ENCODE measurements at places on chromosomes 13 and 19.
A peak's percentile ranks its signal among the peaks of the same experiment; 100 is the strongest.

DNA sequence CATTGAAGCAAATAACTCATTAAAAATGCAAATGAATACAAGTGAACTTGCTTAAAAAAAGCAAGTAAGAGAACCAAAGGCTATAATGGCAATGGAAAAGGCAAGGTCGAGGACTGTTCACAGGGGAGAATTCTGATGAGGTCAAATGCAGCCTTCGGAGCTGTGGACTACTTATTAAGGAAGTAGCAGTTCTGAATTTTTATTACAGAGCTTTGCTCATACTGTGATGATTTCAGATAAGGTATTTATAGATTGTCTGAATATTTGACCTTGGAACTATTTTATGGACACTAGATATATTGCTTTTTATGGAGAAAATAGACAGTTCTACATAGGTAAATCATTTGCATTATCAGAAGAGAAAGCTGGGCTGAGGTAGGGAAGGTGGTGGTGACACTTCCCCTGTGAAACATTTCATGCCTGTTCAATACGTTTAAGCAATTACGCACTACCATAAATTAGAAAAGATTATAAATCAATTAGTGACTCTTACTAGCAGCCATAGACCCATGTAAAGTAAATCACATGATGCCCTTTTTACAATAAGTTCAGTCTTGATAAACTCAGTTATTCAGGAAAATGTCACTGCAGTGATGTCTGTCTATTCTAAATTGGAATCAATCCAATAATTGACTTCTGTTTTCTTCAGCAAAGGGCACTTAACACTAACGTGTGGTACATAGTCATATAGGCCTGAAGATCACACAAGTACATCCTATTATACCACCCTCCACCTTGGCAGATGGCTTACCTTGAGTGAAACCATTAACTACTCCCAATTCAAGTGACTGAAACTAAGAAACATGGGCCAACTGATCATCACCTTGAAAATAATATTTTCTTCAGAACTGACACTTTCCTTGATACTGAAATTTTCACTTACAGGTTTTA, 260.0 kb downstream of the KLF12 start:
- no peak for DNase-seq

DNA sequence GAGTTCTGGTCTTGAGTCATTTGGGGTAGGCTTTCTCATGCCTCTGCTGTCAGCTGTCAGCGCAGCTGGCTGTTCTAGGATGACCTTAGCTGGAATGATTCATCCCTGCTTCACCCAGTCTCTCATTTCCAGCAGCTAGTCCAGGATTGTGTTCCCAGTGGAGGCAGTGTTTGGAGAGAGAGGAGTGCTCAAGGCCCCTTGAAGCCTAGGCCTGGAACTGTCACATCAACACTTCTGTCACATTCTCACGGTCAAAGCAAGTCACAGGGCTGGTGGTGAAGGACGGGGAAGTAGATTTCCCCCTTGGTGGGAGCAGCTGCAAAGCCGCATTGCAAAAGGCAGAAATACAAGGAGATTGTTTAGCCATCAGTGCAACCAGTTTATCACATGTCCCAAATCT, 15.2 kb downstream of the TPT1 start:
- peak; percentile 85 for DNase-seq

DNA sequence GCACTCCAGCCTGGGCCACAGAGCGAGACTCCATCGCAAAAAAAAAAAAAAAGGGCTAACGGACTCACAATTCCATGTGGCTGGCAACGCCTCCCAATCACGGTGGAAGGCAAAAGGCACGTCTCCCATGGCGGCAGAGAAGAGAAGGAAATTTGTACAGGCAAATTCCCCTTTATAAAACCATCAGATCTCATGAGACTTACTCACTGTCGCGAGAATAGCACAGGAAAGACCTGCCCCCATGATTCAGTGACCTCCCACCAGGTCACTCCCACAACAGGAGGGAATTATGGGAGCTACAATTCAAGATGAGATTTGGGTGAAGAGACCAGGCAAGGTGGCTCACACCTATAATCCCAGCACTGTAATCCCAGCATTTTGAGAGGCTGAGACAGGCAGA, 18.7 kb upstream of the NMRK2 start:
- no peak for DNase-seq

DNA sequence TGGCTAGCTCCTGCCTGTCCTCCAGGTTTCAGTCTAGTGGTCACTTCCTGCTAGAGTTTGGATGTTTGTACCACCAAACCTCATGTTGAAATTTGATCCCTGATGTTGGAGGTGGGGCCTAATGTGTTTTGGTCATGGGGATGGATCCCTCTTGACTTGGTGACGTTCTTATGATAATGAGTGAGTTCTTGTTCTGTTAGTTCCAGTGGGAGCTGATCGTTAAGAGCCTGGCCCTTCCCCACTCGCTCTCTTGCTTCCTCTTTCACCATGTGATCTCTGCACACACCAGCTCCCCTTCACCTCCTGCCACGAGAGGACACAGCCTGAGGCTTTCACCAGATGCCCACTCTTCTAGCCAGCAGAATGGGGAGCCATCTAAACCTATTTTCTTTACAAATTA, 86.8 kb upstream of the SCEL start:
- no peak for DNase-seq

All from islet precursor cell (in vitro differentiated cells).